Smooth muscle cell of the brain vasculature (primary cell): ENCODE measurements at places on chromosomes 6 and 20.
A peak's percentile ranks its signal among the peaks of the same experiment; 100 is the strongest.

GRCh38 chr6:75368864-75369402, 84.3 kb upstream of the TMEM30A start:
- no peak for DNase-seq

DNA sequence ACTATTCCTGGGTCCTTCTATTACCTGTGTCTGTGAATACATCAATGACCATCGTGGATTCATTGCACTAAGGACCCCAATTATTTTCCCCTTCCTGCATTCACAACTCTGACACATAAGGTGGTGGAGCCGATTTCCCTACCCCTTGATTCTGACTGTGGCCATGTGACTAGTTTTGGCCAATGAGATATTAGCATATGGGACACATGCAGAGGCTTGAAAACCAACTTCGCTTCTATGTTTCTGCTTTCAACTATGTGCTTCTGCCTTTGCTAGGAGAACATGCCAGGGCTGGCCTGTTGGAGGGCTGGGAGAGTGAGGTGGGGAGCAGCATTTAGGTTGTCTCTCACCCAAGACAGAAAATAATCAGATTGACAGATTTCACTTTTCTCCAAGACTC, 483.1 kb upstream of the JAG1 start:
- no peak for DNase-seq

GRCh38 chr20:43300901-43301300, 111.2 kb upstream of the PTPRT start:
- DNase-seq = no peak

- DNase-seq = no peak
Measured at GRCh38 chr20:13868331-13868730, 83.5 kb downstream of the NDUFAF5 start.

DNA sequence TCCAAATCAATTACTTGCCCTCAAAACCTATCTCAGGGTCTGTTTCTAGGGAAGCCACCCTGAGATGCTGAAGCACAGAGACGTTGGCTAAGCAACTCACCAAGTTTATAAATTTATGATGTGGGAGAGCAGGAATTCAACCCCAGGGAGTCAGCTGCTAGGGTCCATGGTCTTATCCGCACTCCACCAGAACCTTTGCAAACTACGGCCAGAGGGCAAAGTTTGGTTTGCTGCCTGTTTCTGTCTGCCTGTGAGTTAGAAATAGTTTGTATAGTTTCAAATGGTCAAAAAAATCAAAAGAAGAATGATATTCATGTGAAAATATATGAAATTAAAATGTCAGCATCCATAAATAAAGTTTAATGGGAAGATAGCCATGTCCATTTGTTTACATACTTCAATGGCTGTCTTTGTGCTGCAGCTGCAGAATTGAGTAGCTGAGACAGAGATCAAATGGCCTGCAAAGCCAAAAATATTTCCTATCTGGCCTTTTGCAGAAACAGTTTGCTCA, 83.7 kb upstream of the ZFP64 start:
- DNase-seq = no peak

DNA sequence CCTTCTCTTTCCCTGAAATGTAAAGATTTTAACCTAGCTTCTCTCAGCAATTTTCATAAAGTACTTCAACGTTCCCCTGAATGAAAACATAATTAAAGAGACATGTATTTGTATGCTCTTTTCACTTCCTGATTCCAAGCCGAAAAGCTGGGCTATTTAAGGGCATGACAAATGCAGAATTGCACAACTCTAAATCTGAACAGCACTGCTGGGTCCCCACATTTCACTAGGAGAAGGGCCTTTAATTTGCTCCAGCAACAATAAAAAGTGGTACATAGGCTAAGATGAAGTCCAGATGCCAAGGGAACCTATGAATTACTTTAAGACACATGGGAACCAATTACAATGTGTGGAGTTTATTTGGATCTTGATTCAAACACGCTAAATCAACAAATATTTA, 42.0 kb downstream of the IRAK1BP1 start:
- DNase-seq = no peak

- peak; percentile 47 for DNase-seq
Measured at GRCh38 chr20:5191829-5192569, 65.2 kb downstream of the CDS2 start.

DNA sequence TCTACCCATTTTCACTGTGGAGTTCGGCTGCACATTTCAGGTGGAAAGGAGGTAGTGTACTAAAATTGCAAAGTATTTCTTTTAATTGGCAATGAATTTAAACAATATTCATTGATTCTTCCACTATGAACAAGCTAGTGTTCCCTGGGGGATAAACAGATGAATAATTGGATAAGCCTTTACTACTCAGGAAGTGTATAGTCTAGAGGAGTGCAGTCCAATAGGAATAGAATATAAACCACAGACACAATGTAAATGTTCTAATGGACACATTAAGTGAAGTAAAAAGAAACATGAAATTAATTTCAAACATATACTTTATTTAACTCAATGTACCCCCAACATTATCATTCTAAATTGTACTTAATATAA, 28.7 kb downstream of the SGK1 start:
- DNase-seq = no peak

- DNase-seq = no peak
Measured at GRCh38 chr6:148472171-148473105, 129.8 kb downstream of the SASH1 start.

DNA sequence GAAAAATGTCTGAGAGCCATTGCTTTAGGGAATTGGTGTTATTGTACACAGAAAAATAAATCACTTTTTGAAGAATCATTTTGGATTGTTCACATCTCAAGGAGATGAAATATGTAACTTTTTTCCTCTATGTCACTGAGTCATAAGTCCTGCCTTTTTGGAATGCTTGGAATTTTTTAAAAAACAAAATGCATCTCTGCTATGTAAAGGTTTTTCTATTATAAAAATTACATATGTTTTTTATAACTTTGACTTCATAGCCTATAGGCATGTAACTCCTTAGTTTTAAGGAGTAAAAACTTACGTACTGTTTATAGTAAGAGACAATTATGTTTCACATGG, 8.7 kb downstream of the RNF144B start:
- no peak for DNase-seq

- no peak for DNase-seq
Measured at GRCh38 chr6:104639668-104640067, 220.1 kb downstream of the HACE1 start.

DNA sequence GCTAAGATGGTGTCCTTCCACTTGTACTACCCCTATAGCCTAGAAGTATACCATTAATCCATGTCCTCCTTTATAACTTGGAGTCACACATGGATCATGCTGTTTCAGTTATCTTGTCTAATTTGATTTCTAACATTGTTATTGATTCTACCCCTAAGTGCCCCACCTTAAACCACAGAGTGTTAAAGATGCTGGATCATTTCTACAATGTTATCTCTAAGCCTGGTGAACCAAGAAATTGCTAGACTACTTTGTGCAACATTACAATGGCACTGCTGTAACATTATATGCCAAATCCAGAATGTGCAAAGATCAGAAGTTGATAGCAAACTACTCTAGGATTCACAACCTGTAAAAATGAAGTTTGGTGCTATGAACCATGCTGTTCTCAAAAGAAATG, 1.7 kb downstream of the CGA start:
- no peak for DNase-seq

GRCh38 chr6:17780061-17780460, 73.3 kb upstream of the NUP153 start:
- DNase-seq = no peak

DNA sequence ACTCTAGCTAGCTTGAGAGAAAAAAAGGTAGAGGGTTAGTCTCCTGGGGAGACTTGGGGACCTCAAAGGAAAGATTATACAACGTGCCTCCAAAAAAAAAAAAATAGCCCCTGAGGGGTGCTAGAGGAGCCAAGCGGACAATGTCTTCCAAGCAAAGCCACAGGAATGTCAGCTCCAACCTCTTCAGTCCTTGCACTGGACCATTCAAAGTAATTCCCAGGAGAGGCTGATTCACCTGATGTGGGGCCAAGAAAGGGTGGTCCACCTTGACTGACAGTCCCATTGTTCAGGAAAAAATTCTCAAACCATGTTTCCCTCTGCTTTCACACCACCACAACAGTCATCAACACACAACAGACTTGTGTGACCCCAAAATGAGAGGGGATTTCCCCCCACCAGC, 30.7 kb downstream of the ASIP start:
- no peak for DNase-seq

DNA sequence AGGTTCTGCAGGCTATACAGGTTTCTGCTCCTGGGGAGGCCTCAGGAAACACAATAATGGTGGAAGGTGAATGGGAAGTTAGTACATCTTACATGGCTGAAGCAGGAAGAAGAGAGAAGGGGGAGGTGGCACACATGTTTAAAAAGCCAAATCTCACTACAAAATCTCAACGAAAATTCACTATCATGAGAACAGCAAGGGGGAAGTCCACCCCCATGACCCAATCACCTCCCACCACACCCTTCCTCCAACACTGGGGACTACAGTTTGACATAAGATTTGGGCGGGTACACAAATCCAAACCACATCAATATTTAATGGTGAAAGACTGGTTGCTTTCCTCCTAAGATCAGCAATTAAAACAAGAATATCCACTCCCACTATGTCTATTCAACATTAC, 13.8 kb upstream of the POLR1H start:
- DNase-seq = no peak

- no peak for DNase-seq
Measured at GRCh38 chr6:110322151-110322873, 35.8 kb downstream of the METTL24 start.

GRCh38 chr6:142440600-142441293, 138.9 kb downstream of the ADGRG6 start:
- no peak for DNase-seq

DNA sequence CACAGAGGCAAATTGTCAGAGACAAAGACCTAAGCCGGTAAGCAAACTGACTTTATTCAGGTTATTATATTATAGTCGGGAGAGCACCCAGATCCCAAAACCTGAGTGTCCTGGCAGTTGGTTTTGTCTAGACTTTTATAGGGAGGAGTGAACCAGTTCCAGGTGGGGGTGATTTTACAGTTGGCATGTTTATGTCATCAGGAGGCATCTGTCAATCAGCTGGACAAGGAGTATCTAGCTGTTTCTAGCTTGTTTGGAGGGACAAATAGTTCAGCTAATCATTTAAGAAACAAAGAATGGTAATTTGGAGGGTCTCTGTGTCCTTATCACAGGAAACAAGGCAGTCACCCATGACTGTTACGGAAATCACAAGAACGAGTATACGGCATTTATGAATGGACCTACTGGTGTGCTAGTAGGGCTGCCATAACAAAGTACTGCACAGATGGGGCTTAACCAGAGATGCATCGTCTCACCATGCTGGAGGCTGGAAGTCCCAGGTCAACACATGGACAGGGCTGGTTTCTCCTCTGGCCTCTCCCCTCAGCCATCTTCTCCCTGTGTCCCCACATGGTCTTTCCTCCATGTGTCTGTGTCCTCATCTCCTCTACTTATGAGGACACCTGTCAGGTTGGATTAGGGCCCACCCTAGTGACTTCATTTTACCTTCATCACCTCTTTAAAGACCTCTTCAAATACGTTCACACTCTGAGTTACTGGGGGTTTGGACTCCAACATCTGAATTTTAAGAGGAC, 122.7 kb downstream of the LY86 start:
- no peak for DNase-seq

DNA sequence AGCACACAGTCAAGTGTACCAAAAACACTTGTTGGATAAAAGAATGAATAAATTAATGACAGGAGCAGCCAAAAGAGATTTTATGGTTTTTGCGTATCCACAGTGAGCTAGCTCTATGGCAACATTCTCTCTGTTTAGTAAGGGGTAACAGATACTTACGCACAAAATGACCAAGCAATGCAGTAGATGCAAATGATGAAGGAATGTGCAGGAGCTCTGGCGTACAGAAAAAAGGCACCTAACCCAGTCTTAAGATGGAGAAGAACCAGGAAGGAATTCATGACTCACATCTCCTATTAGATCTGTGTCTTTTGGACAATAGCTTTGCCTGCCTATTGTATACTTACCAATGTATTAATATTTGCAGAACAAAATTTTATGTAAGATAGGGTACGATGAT, 191.9 kb upstream of the PREP start:
- DNase-seq = no peak

DNA sequence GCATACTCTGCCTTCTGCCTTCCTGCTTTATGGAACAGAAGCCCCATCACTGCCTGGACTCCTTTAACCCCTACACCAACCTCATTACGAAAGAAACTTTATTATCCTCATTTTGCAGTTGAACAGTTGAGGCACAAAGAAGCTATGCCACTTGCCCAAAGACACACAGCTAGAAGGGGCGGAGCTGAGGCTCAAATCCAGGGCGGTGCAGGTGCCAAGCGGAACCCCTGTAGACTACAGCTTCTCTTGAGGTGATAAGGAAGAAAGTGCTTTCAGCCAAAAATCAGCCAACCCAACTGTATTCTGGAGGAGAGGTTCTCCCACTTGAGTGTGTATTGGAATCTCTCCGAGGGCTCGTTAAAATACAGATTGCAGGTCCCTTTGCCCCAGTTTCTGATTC, 90.5 kb downstream of the PRND start:
- no peak for DNase-seq
